CD4-positive, alpha-beta T cell treated with Interleukin-6 for 4 hours (primary cell): ENCODE measurements at places on chromosomes 1 and 21.
A peak's percentile ranks its signal among the peaks of the same experiment; 100 is the strongest.

GRCh38 chr1:15966081-15966955, 9.6 kb downstream of the ZBTB17 start:
- peak; percentile 53 for DNase-seq

DNA sequence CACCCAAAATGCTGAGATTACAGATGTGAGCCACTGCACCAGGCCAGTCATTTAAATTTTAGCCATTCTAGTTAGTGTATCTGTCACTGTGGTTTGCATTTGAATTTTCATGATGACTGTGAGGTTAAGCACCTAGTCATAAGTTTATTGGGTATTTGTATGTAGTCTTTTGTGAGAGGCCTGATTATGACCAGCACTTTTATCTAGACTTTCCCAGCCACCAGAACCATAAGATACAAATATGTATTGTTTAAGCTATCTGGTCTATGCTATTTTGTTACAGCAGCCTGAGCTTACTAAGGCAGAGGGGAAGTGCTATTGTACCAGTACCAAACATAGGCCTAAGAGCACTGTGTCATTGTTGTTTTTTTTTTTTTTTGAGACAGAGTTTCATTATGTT, 19.9 kb upstream of the DNAJC6 start:
- no peak for DNase-seq

GRCh38 chr1:166164995-166165660, 1.7 kb downstream of the FAM78B start:
- no peak for DNase-seq

DNA sequence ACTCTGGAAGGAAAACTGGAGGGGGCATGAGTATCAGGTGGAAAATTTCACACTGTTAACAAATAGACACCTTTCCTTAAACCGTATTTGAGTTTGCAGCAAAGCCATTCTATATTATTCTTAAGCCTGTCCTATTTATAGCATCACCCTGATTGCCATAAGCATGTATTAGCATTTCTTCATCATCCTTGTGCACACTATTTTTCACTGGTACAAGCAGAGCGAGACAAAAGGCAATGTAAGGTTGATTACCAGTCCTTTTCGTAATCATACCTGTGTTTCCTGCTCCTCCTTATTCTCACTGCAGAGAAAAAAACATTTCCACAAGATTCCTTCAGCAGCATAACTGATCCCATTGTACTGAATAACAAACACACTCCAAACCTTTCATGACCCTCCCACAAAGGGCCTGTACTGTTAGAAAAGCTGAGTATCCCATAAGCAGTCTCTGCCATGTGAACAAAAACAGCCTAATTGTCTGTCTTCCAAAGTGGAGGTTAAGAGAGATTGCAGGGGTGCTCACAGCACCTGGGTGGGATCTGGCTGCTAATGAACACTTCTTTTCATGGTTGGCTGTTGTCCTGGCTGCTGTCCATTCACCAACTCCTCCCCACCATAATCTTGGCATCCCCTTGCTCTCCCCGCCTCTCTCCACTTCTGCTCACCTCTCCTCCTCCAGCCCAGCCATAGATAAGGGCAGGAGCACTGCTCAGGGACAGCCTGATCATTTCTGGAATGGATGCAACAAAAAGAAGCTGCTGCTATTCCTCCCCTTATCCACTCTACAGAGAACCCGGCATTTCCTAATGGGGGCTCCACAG, 30.4 kb downstream of the VTCN1 start:
- DNase-seq = no peak

- no peak for DNase-seq
Observed at GRCh38 chr1:115409094-115410015, 71.3 kb upstream of the NGF start.

GRCh38 chr1:22257290-22258275, 114.7 kb upstream of the WNT4 start:
- no peak for DNase-seq

DNA sequence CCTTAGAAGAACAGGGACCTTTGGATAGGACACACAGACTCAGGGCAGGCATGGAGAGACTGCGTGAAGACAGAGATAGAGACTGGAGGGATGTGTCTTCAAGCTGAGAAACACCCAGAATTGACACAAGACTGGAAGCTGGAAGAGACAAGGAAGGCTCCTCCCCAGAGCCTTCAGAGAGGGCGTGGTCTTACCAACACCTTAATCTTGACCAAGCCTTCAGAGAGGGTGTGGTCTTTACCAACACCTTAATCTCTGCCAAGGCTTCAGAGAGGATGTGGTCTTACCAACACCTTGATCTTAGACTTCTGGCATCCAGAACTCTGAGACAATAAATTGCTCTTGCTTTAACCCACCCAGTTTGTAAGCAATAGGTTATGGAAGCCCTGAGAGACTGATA, 481.4 kb upstream of the VAMP3 start:
- DNase-seq = no peak

DNA sequence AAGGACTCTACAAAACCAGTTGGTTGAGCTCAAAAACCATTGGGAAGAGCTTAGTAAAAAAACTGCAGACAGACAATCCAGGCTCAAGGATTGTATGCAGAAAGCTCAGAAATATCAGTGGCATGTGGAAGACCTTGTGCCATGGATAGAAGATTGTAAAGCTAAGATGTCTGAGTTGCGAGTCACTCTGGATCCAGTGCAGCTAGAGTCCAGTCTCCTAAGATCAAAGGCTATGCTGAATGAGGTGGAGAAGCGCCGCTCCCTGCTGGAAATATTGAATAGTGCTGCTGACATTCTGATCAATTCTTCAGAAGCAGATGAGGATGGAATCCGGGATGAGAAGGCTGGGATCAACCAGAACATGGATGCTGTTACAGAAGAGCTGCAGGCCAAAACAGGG, 104.0 kb upstream of the BMP8A start:
- no peak for DNase-seq

- DNase-seq = no peak
Observed at GRCh38 chr1:40969445-40969844, 10.1 kb upstream of the CTPS1 start.

DNA sequence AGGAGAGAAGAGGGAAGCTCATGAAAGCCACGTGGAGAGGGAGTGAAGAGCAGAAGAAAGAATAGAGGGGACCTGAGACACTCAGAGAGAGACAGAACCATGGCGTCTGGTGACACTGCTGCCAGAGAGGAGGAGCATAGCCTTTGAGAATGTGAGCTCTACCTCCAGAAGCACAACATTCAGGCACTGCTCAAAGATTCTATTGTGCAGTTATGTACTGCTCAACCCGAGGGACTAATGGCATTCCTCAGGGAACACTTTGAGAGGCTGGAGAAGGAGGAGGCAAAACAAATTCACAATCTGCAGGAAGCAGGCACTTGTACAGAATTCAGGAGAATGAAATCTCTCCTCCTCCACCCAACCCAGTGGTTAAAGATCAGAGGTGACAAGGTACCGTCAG, 45.1 kb downstream of the BTBD8 start:
- DNase-seq = no peak

- DNase-seq = no peak
Observed at GRCh38 chr21:39707316-39707715, 37.7 kb upstream of the IGSF5 start.

DNA sequence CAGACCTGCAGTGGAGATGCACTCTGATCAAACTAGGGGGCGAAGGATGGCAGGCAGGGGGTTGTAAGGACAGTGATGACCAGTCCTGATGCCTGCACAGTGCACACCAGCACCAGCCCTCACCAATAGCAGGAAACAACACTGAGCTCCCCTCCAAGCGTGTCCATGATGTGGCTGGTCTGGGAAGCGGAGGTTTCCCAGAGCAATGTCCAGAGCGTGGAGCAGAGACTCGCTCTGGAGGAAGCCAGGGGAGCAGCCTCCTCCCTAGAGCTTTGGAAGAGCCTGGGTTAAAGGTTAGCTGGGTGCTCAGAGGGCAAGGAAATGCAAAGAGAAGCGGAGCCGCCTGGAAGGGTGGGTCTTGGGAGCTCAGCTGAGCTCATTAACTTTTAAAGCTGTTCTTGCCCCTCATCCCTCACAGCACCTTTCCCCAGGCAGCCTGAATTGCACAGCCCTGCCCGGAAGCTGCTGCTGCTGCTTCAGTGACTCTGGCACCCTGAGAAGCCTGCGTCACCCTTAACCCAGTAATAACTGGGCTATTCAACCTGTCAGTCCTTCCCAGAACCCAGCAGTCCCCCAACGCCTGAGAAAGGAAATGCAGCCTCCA, 162.2 kb upstream of the RAB4A start:
- DNase-seq = no peak
